ENCODE measurements at places on chromosomes 11 and 22.

DNA sequence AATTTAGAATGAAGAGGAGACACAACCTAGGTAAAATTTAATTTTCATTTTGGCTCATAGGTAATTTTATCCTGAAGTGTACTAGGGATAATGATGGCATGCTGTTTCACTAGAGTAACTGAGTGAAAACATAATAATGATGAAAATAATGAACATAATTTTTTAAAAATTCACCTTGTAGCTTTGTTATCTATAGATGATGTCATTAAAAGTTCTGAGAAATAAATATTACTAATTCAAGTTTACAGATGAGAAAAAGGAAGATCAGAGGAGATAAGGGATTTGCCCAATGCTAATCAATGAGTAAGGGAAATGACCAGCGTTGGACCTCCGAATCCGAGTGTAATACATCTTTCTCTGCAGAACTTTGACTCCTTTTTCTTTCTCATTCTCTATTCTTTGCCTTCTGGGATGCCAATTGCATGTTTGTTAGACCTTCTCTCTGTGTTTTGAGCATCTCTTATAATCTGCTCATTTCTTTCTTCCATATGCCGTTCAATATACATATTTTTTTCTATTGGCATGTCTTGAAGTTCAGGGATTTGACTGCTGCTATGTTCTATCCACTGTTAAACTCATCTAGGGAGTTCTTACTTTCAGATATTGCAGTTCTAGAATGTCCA is 186.5 kb downstream of the SNX19 start:
- no peaks in the 10 kb centered on the region for H3K36me3 ChIP-seq
- DNase-seq = no peak
- peaks cover 19% of the 10 kb centered on the region for H3K4me1 ChIP-seq
- no peak overlapping the region for H3K4me3 ChIP-seq

DNA sequence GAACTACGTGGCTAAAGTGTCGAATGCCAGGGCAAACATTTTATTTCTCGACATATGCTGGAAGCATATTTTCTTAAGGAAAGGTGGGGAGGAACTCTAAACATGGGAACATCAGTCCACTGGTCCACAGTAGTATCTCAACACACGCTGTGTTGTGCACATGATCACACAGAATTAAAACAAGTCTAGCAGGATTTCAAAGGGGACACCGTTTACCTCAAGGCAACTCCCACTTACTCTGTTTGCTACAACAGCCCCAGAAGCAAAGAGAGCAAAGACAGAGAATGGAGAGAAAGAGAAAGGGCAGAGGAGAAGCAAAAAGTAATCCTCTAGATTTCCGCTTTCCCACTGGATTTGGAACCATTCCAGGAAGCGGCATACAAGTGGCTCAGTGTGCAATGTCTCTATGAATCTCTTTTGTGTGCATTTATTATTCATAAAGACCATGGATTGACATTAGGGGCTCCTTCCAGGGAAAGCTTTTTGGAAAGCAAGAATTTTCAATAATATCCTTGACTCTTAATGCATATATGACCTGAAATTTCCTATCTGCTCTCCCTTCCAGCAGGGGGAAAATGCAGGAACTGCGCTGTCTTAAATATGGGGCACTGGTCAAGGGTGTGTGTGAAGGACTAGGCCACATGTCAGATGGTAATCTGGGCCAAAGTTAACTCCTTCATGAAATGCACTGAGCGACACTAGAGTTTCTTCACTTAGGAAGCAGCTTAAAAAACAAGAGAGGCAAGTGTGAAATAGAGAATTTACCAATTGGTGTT is 34.8 kb upstream of the CCDC34 start:
- no peak for DNase-seq
- H3K27ac ChIP-seq = no peak overlapping the region
- no peaks in the 10 kb centered on the region for H3K27me3 ChIP-seq
- no peaks in the 10 kb centered on the region for H3K36me3 ChIP-seq
- peaks cover 10% of the 10 kb centered on the region for H3K4me1 ChIP-seq

GRCh38 chr11:861105-861479 is 18.4 kb downstream of the TSPAN4 start:
- no peak overlapping the region for H3K4me3 ChIP-seq
- H3K36me3 ChIP-seq = peaks cover 31% of the 10 kb centered on the region
- DNase-seq = no peak
- H3K4me1 ChIP-seq = peaks cover 12% of the 10 kb centered on the region
- H3K27me3 ChIP-seq = no peaks in the 10 kb centered on the region

DNA sequence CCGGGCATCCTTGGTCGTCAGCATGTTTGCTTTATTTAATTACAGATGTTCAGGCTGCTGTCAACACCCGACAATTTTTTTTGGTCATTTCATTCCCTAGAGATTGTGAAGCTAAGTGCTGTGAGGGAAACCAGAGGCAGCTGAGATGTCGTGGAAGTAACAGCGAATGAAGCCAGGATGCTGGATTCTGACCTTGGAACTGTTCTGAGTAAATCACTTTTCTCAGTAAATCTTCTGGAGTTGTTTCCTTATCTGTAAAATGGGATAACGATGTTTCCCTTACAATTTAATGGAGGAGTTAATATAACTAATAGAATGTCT is 390 bp upstream of the CKAP5 start:
- peak overlapping the region; percentile 88 for H3K4me3 ChIP-seq
- no peaks in the 10 kb centered on the region for H3K27me3 ChIP-seq
- H3K36me3 ChIP-seq = no peaks in the 10 kb centered on the region
- DNase-seq = no peak
- peak overlapping the region; percentile 28 for H3K27ac ChIP-seq

GRCh38 chr22:20430101-20430719 is 7.4 kb downstream of the SCARF2 start:
- H3K4me3 ChIP-seq = no peak overlapping the region
- peaks cover 10% of the 10 kb centered on the region for H3K4me1 ChIP-seq
- no peak for DNase-seq
- no peaks in the 10 kb centered on the region for H3K27me3 ChIP-seq
- H3K36me3 ChIP-seq = peaks cover 46% of the 10 kb centered on the region

DNA sequence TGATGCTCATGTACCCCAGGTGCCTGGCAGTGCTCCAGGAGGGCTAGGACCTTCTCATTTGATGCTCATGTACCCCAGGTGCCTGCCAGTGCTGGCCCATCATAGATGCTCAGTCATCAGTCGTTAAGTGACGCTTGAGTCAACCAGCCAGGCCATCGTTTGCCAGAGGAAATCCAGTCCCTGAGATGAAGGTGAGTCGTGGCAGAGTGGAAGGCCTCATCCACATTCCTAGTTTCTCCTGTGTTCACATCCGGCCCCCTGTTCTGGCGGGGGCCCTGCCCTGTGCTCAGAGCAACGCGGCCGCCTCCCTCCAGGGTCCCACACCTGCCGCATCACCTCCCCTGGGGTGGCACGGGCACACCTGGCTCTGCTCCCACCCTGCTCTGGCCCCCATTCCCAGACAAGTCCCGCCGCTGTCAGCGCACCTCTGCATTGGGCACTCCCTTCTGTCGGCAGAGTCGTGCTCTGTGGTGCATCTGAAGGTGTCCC is 279.9 kb downstream of the BRD1 start:
- DNase-seq = no peak
- H3K36me3 ChIP-seq = no peaks in the 10 kb centered on the region
- no peaks in the 10 kb centered on the region for H3K27me3 ChIP-seq
- H3K27ac ChIP-seq = no peak overlapping the region

All from IMR-90 (cell line).